ENCODE measurements at places on chromosomes 7 and 10.

DNA sequence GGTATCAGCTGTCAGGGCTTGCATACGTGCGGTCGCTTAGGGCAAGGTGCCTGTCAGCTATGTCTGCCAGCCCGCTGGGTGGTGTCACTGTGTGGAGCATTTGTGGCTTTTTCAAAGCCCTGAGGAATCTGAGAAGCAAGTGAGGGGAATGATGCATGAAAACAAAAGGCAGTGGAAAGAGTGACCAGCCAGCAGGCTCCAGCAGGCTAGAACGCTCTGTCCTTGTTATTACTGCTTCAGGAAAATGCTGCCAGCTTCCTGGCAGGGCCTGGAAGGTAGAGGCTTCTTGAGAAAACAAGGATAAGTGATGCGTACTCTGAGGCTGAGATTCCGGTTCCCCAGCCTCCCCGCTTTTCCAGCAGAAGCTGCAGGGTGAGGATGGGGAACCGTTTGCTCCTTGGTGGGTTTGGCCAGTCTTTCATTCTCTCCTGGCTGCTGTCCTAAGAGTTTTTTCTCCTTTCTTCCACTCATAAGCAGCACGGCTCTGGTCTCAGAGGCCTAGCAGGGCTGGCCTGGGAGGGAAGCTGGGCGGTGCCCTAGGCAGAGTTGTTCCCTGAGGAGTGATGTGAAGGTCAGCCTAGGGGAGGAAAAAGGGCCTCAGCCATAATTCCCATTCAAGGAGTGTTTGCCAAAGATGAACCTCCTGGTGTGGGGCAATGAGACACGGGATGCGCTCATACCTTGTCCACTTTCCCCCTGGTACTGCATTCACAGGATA lies 42.8 kb upstream of the MKLN1 start:
- no peak for DNase-seq

DNA sequence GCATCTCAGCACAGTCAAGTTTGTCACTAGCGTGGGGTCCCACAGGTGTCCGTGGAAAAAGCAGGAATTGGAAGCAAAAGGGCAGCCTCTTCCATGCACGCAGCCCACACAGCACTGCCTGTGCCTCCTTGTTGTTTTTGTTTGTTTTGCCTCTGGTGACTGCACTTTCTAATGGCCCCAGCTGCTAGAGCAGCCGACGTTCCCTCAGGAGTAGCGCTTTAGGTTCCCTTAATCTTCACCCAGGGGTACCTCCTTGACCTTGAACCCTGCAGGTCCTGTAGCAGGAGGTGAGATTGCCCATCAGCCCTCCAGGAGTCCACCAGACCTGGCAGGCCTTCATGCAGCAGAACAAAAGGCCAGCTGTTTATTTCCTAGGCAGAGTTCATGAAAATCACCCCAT lies 210.1 kb downstream of the CACNB2 start:
- DNase-seq, result no peak

DNA sequence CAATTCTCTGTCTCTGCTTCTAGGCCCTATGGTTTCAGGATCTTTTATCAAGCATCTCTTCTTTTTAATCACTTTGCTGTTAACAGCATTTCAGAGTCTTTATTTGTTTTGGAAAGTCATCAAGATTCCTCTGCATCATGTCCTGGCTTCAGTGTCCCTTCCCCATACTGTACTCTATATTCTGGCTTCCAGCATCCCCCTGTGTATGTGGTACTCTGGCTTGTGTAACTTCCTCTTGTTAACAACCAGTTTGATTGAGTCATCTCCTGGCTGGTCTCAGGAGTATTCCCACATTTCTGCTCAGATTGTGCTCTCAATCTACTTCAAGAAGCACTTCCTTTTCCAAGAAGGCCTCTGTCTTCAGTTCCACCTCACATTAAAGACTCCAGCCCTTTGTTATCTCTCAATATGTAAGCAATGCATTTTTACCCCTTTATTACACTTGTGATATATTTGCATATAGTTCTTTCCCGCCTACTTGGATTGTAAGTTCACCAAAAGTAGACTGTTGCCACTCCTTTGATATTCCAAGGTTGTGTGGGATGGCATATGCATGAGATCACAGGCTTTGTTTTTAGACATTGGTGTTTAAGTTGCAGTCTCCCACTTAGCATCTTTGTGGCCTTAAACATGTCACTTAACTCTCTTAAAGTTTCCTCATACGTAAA lies 15.1 kb upstream of the ATE1 start:
- DNase-seq, result no peak

GRCh38 chr10:49350846-49351532 lies 44.9 kb downstream of the DRGX start:
- no peak for DNase-seq

- DNase-seq, result no peak
These were observed 812 bp downstream of the PROSER2 start for GRCh38 chr10:11823989-11824346.

DNA sequence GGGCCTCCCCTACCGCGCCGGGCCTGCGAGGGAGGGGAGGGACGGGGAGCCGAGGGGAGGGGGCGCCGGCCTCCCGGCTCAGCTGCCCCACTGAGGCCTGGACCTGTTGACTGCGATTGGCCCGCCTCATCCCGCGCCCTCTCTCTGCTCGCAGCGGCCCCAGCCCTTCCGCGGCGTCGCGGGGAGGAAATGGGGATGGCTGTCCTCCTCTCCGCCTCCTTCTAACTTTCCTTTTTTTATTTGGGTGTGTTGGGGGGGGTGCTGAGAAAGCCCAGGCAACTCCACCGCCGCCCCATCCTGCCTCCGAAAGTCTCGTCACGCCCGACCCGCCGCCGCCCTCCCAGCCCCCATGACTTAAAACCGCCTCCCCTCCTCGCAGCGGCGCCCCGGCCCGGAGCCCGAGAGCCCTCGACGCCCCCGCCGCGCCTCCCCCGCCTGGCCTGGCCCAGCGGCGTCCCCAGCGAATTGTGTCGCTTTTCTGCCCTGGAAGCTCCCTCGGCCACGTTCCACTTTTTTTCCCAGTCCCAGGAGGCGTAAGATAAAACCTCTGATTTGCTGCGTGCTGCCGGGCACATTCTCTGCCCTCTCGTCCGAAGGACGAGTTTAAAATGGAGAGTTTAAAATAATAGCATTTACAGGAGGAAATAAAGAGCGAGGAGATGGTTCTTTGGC lies 842 bp upstream of the SKIDA1 start:
- DNase-seq, result no peak

DNA sequence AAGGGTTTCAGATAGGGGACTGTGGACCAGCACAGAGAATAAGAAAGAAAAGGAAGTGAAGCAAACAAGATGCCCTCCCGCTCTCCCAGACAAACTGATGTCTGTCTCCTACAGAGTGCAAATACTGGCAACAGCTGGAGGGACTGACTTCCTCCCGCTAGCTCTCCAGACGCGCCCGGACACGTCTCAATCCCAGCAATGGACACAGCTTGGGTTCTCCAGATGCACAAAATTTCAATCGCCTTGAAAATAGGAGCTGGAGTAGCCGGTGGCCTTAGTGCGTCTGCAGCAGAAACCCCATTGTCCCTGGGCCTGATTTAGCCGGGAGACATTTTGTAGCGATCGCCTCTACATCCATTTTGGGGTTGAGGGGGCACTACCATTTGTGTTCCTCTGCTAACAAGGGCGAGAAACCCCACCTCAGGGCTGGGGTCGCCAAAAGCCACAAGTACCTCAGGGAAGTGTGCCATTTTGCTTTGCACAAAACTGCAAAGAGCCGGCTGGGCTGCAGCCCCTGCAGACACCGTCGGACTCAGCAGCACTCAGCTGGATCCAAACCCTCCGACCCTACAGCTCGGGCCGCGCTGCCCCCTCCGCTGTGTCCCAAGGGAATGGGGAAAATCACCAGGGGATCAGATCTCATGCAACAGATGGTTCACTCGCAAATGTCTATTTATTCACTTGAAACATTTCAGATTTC lies 5.9 kb downstream of the CPA2 start:
- DNase-seq, result no peak
